ENCODE measurements at places on chromosomes 6 and 20.

DNA sequence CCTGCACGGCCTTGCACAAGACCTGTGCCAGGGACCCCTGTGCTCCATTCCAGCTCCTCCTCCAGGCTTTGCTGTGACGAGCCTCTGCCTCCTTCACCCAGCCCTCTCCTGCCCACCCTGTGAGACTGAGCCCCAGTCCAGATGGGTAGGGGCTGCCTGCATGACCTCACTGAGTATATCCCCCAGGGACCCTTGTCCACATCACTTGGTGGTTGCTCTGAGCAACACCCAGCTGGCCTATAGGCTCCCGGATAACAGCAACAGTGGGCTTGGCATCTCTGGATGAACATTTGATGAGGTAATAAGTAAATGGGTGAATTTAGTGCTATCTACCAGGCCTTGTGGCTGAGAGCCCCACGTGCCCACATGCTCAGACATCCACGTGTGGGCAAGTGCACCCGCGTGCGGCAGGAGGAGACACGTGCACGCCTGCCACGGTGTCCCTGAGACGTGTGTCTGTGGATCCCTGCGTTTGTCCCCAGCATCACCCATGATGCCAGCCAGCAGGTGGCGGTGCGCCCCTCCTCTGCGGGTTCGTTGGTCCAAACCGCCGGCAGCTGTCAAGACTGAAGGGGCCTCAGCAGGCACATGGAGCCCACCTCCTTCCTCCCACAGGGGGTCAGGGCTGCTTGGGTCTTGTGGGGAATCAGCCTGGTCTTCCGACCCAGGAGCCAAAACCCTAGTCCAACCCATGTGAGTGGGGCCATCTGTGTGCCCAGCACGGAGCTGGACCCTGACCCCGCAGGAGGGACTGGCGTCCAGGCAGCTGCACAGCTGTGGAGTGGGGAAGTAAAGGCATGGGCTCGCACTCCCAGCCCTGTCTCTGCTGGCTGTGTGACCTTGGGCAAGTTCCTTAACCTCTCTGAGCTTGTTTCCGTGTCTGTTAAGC, 45.9 kb downstream of the FGD2 start:
- peak; percentile 87 for DNase-seq

GRCh38 chr6:132410830-132411229, 9.6 kb upstream of the MOXD1 start:
- no peak for DNase-seq

DNA sequence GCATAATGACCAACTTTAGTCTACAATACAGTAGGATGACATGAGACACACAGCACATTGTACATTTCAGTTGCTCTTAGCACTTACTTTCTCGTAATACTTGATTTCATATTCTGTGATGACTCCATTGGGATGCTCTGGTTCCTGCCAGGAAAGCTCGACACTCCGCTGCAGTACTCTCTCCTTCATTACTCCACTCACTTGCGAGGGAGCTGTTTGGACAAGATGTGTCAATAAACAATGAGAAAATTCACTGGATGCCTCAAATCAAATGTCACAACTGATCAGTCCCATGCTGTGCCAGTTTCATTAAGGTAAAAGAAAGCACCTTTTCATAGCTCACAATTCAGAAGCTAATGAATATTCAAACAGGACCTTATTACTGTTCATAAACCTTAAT, 147.1 kb downstream of the EPHA7 start:
- no peak for DNase-seq

DNA sequence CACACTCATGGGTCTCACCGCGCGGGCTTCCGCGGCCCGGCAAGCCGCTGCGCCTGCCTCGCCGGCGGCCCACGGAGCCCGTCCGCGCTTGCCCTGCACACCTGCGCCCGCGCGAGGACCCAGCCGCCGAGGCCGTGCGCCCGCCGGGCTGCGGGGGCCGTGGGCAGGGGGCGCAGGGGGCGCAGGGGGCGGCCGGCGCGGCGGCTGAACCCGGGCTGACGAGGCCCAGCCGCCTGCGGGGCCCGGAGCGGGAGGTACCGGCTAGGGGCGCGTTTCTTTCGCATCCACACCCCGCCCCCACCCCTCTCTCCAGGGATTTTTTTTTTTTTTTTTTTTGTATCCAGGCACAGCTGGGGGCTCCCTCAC, 43.8 kb upstream of the OSTM1 start:
- DNase-seq, result no peak

DNA sequence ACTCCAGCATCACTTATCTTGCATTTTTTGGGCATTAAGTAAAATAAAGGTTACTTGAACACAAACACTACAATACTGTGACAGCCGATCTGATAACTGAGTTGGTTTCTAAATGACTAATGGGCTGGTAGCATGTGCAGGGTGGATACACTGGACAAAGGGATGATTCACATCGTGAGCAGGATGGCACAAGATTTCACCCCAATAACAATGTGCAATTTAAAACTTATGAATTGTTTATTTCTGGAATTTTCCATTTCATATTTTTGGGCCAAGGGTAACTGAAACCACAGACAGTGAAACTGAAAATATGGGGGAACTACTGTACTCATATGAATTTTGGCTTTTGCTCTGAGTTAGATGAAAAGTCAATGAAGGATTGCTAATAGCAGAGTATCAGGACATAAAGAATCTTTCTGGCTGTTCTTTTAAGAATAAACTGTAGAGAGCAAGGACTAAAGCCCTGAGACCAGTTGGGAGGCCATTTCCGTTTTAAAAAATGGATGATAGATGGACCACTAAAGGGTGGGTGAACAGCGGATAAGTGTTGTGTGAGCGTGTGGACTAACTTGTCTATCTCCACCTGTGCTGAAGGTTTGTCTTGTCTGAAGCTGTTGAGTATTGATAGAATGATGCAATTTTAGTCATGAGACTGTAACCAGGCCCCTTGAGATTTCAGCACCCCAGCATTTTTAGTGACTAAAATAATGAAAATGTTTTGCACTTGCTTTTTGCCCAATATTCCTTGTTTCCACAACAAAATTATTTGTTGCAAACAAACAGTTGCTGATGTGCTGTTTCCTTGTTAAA, 8.2 kb downstream of the SPINT3 start:
- DNase-seq, result no peak

GRCh38 chr6:154127657-154128056, 88.6 kb downstream of the OPRM1 start:
- DNase-seq, result no peak

DNA sequence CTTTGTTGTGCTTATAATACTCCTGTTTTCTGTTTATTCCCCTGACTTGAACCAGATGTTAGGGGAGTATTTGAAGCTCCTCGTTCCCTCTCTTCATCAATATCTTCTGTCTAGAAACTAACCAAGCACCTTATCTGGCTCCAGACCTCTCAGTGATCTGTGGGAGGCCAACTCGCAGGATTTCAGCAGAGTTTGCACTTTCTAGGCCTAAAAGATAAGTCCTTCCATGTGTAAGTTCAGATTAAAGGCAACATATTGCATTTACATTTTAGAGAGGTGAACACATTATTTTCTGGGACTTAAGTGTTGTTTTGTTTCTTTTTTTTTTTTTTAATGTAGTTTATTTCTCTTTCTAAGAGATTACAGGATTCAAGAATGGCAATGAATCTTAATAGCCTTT, 139.4 kb upstream of the AKAP12 start:
- no peak for DNase-seq
